ENCODE measurements at places on chromosomes 16 and 17. TPM values are rescaled to one million over a fixed set of nuclear protein-coding genes. Genes with fewer than 3 reads are reported as not detected.

The TUBB3 gene
- total RNA-seq, result 23.7 TPM

The GDPD3 gene
- total RNA-seq, result 20.7 TPM

The KRTAP4-6 gene
- not detected for total RNA-seq

The ARHGAP44 gene
- total RNA-seq, result 1.7 TPM

The B4GALNT2 gene
- total RNA-seq, result 4.2 TPM

The MTSS2 gene
- 42.6 TPM for total RNA-seq

The TBX21 gene
- not detected for total RNA-seq

The KRT28 gene
- not detected for total RNA-seq

The UNC13D gene
- total RNA-seq, result 17.0 TPM

The PHKG2 gene
- total RNA-seq, result 10.6 TPM

The TMIGD1 gene
- total RNA-seq, result not detected

Measured in bronchial epithelial cell (primary cell).